ENCODE measurements at places on chromosomes 12 and 14.
A peak's percentile ranks its signal among the peaks of the same experiment; 100 is the strongest.

DNA sequence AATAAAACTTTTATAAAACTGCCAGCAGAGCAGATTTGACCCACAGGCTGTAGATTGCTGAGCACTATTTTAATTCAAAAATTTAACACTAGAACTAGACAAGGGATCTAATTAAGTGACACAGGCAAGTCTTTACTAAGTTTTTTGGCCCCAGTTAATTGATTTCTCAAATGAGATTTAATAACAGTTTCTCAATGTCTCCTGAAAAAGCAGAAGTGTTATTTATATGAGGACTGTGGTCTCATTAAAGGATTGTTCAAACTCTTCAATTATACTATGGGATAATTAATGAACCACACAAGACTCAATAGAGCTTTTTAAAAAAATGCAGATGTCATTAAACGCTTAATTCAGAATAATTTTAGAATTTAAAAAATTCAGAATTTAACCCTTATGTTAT lies 1.9 kb downstream of the HEATR5A start:
- H3K4me3 ChIP-seq = no peak overlapping the region
- H3K27ac ChIP-seq = no peak overlapping the region
- no peaks in the 10 kb centered on the region for H3K27me3 ChIP-seq
- no peak for DNase-seq

- H3K27me3 ChIP-seq = no peaks in the 10 kb centered on the region
- H3K36me3 ChIP-seq = no peaks in the 10 kb centered on the region
- no peaks in the 10 kb centered on the region for H3K4me1 ChIP-seq
- H3K4me3 ChIP-seq = no peak overlapping the region
- DNase-seq = no peak
These were observed 592.0 kb upstream of the LMO3 start for GRCh38 chr12:17197971-17198370.

GRCh38 chr12:102927220-102927619 lies 10.2 kb upstream of the PAH start:
- no peak overlapping the region for H3K4me3 ChIP-seq
- no peak overlapping the region for H3K27ac ChIP-seq
- H3K4me1 ChIP-seq = no peaks in the 10 kb centered on the region
- H3K36me3 ChIP-seq = no peaks in the 10 kb centered on the region
- DNase-seq = no peak
- no peaks in the 10 kb centered on the region for H3K27me3 ChIP-seq

DNA sequence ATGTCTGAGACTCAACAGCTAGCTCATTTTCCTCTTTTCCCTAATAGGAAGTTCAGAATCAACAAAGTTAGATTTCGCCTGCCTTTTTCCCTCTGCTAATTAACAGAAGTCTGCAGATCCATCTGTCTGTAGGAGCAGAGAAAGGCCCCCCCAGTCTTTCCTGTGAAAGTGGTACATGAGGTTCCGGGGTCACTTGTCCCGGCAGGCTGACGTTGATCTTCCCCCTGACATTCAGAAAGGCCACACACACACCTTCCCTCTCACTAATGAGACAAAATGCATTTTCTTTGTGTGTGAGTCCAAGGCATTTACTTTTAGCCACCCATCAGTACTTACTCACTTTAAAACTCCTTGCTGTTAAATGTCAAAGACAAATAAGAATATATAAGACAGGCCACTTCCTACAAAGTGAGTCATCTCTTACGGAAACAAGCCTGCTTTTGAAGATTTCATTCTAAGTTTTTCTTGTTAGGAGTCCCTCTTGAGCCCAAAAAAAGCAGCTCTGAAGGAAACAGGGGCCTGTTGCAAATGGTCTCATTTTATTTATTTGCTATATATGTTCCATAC lies 138.7 kb downstream of the TTC7B start:
- H3K4me3 ChIP-seq = no peak overlapping the region
- peaks cover 6% of the 10 kb centered on the region for H3K36me3 ChIP-seq
- H3K27ac ChIP-seq = no peak overlapping the region
- DNase-seq = no peak

GRCh38 chr14:40887912-40888311 lies 718.8 kb upstream of the LRFN5 start:
- no peak for DNase-seq
- H3K27ac ChIP-seq = no peak overlapping the region
- H3K27me3 ChIP-seq = peaks cover 2% of the 10 kb centered on the region
- no peaks in the 10 kb centered on the region for H3K4me1 ChIP-seq
- no peaks in the 10 kb centered on the region for H3K36me3 ChIP-seq

GRCh38 chr12:50070314-50071060 lies 13.1 kb downstream of the ASIC1 start:
- H3K4me1 ChIP-seq = peaks cover 23% of the 10 kb centered on the region
- H3K27ac ChIP-seq = peak overlapping the region; percentile 57
- H3K4me3 ChIP-seq = peak overlapping the region; percentile 33
- peak; percentile 83 for DNase-seq

DNA sequence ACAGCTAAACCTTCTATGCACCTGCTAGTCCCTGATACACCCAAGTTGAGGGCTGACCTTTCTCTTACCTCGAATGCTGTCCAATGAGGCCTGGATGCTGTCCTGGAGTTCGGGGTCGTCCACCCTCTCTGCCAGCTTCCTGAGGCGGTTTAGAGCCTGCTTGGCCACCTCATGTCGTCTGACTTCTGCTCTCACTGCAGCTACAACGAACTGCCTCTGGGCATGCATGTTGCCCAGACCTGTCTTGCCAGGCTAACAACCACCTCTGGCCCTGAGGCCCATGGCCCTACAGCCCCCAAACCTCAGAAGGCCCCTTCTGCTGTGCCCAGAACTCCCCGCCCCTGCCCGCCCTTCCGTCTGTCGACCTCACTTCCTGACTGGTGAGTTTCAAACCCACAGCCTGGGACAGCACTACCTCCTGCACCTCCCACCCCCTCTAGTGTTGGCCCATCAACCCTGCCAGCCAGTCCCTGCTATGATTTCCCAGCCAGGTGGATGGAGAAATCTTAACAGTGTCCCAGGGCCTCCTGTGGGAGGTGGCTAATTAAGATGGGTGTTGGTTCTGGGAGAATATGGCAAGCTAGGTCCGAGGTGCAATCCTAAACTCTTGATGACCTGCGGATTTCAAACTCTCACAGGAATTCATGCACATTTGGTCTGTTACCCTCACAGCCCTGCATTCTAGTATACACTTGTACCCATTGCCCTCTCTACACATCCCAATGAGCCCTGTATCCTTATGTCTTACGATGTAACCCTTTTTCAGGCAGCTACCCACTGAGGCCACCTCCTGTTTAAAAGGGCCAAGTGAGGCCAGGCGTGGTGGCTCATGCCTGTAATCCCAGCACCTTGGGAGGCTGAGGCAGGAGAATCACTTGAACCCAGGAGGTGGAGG lies 2.7 kb upstream of the TSPAN31 start:
- peaks cover 4% of the 10 kb centered on the region for H3K36me3 ChIP-seq
- no peak overlapping the region for H3K27ac ChIP-seq
- DNase-seq = no peak
- H3K27me3 ChIP-seq = peaks cover 24% of the 10 kb centered on the region

DNA sequence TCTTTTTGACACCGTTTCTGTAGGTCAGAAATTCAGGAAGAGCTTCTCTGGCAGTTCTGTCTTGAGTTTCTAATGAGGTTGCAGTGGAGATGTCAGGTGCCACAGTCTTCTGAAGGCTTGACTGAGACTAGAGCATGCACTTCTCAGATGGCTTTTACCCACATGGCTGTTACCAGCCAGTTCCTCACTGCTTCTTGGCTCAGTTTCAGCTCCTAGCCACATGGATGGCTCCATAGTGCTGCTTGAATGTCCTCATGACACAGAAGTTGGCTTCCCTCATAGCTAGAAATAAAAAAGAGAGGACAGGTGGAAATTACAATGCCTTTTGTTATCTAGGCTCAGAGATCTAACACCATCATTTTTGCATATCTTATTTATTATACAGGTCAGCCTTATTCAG lies 38.1 kb upstream of the SLC2A13 start:
- no peak for DNase-seq
- H3K27ac ChIP-seq = no peak overlapping the region
- no peaks in the 10 kb centered on the region for H3K27me3 ChIP-seq
- H3K4me3 ChIP-seq = no peak overlapping the region
- no peaks in the 10 kb centered on the region for H3K36me3 ChIP-seq

GRCh38 chr12:47816403-47817271 lies 3.1 kb downstream of the HDAC7 start:
- peaks cover 19% of the 10 kb centered on the region for H3K27me3 ChIP-seq
- H3K4me1 ChIP-seq = peaks cover 33% of the 10 kb centered on the region
- peak overlapping the region; percentile 53 for H3K4me3 ChIP-seq

GRCh38 chr14:87079416-87079815 lies 913.6 kb downstream of the GALC start:
- H3K4me3 ChIP-seq = no peak overlapping the region
- no peak for DNase-seq
- no peak overlapping the region for H3K27ac ChIP-seq
- H3K27me3 ChIP-seq = peaks cover under 1% of the 10 kb centered on the region

- peaks cover 5% of the 10 kb centered on the region for H3K4me1 ChIP-seq
- no peak overlapping the region for H3K4me3 ChIP-seq
- DNase-seq = no peak
- H3K36me3 ChIP-seq = peaks cover 9% of the 10 kb centered on the region
- no peaks in the 10 kb centered on the region for H3K27me3 ChIP-seq
These were observed 193.2 kb upstream of the FRMD6 start for GRCh38 chr14:51458563-51458955.

GRCh38 chr12:26158078-26158764 lies 33.4 kb upstream of the BHLHE41 start:
- peaks cover 2% of the 10 kb centered on the region for H3K27me3 ChIP-seq
- H3K36me3 ChIP-seq = no peaks in the 10 kb centered on the region
- H3K4me1 ChIP-seq = no peaks in the 10 kb centered on the region

DNA sequence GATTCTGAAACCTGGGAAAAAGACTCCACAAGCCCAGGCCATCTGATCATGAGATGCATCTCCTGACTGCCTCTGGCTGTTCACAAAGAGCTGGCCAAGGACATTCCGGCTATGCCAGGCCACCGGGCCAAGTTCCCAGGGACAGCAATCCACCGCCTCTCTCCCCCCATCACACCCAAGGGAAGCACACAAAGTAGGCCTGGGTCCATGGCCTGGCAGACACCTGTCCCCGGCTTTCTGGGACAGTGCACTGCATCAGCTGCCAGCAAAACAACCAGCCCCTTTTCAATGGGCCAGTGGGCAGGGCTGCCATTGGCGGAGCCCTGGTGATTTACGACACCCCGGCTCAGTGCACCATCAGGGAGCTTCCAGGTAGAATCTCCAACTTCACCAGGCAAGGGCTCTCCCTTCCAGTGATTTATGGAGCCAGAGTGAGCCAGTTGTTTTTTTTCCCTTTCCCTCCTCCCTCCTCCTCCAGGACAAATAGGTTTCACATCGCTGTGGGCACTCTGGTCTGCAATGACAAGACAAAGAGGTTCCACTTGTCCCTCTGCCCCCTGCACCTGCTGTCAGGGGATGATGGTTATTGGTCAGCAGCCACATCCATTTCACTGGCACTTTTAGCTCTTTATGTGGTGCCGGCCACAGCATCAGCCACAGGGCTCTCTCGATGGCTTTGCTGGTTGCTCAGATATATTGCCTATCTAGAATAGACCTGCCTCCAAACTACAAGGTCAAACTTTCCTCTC lies 149.6 kb downstream of the SLC38A6 start:
- H3K27me3 ChIP-seq = peaks cover 7% of the 10 kb centered on the region
- peaks cover 30% of the 10 kb centered on the region for H3K36me3 ChIP-seq
- peaks cover 10% of the 10 kb centered on the region for H3K4me1 ChIP-seq
- H3K4me3 ChIP-seq = no peak overlapping the region
- no peak for DNase-seq
- no peak overlapping the region for H3K27ac ChIP-seq

Data from glutamatergic neuron (in vitro differentiated cells).